ENCODE measurements at places on chromosomes 16 and 17. TPM values are rescaled to one million over a fixed set of nuclear protein-coding genes. Genes with fewer than 3 reads are reported as not detected.
A peak's percentile ranks its signal among the peaks of the same experiment; 100 is the strongest.

DNA sequence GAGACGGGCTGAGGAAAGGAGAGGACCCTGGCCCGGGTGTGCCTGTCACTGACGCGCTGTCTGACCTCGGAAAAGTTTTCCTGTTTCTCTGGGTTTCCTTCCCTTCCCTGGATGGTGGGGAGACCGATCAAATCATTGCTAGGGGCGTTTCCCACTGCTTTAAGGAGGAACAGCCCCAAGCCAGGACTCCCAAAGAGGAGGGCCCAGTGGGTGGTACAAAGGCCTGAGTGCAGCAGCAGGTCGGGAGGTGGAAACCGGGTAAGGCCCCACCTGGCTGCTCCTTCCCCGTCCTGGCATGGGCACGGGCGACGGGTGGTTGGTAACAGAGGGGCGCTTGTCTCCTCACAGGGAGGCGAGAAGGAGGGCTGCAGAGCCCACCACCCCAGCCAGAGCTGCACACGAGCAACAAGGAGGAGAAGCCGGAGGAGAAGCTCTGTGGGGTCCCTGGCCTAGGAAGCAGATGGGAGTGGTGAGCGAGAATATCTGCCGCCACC is 2.2 kb downstream of the SRL start:
- DNase-seq = no peak
- no peak overlapping the region for H3K4me3 ChIP-seq
- peaks cover 56% of the 10 kb centered on the region for H3K27me3 ChIP-seq
- no peak overlapping the region for H3K27ac ChIP-seq

GRCh38 chr16:10769381-10769780 is 25.7 kb downstream of the NUBP1 start:
- H3K27me3 ChIP-seq = no peaks in the 10 kb centered on the region
- H3K4me3 ChIP-seq = no peak overlapping the region
- peaks cover 34% of the 10 kb centered on the region for H3K4me1 ChIP-seq

- no peaks in the 10 kb centered on the region for H3K4me1 ChIP-seq
- no peak overlapping the region for H3K4me3 ChIP-seq
- H3K27ac ChIP-seq = no peak overlapping the region
- no peaks in the 10 kb centered on the region for H3K27me3 ChIP-seq
- no peaks in the 10 kb centered on the region for H3K36me3 ChIP-seq
These were observed 5.6 kb downstream of the GP2 start for GRCh38 chr16:20321671-20322070.

DNA sequence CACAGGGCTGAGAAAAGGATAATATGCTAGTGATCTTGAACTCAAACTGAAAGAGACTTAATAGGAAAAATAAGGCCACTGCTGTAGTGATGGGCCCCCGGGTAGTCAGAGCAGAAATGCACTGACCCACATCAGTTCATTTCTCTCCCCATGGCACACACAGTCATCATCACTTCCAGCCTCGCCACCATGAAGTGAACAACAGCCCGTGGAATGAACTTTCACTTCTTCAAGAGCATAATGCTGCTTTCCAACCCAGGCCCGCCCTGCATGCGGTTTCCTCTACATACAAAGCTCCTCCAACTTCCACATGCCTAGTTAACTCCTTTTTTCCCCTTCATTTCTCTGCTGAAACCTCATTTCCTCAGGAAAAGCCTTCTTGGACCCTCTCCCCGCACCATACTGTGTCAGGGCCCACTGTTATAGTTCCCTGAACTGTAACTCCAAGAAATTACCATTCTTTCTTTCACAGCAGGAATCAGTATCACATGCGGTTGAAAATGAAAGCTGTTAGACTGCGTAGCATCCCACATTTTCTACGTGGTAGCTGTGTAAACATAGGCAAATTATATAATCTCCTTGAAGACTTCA is 65.8 kb upstream of the SMIM36 start:
- H3K4me3 ChIP-seq = peak overlapping the region; percentile 35
- peaks cover 22% of the 10 kb centered on the region for H3K4me1 ChIP-seq
- H3K27me3 ChIP-seq = no peaks in the 10 kb centered on the region
- peak overlapping the region; percentile 75 for H3K27ac ChIP-seq
- DNase-seq = peak; percentile 6

DNA sequence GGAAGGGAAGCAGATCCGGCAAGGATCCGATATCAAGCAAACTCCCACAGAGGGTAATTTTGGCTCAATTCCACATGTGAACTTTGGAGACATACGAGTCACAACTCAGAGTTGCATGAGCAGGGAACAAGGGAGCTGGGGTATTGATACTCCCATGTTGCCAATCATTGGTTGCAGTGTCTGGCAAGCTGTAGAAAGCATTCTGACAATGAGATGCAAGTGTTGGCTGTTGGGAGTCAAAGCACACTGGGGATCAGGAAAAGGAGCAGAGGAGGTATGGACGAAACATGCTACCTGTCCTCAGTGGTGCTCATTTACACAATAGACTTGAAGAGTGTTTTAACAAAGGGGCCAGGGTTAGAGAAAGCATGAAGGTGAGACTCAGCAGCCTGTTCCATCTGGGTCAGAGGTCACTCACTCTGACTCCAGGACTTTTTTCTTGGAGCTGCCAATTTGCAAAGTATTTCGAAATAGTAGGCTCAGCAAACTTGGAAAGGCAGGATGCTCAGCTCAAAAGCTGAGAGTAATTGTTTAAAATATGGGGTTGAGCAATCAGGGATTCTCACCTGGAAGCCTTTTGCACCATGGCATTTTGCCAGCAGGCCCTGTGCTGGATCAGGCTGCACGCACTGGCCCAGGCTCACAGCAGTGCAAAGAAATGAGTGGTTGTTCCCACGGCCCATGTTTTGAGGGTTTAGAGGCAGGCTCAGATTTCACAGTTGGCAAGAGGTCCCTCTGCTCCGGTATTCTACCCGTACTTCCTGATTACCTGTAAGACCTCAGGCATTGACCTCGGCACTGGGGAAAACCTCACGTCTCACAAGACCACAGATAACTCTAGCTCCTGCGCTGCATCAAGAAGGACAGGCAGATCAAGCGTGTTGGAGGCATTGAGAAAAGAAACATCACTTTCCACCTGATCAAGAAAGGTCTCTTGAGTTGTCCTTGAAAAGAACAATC is 17.6 kb upstream of the NKD1 start:
- H3K4me1 ChIP-seq = no peaks in the 10 kb centered on the region
- H3K36me3 ChIP-seq = no peaks in the 10 kb centered on the region
- no peak for DNase-seq

GRCh38 chr17:50972577-50972976 is 106.4 kb upstream of the TOB1 start:
- H3K27me3 ChIP-seq = no peaks in the 10 kb centered on the region
- no peak overlapping the region for H3K4me3 ChIP-seq
- H3K4me1 ChIP-seq = peaks cover 7% of the 10 kb centered on the region
- no peak for DNase-seq
- no peaks in the 10 kb centered on the region for H3K36me3 ChIP-seq

- peaks cover 27% of the 10 kb centered on the region for H3K36me3 ChIP-seq
- H3K27ac ChIP-seq = no peak within 1 kb of the TSS
- no peaks in the 10 kb centered on the region for H3K27me3 ChIP-seq
These were observed at the start of gene FBXO39 for GRCh38 chr17:6775871-6776405. TSS of gene FBXO39 (plus strand) at chr17:6776215. CDS start at chr17:6779869, 3,654 bp downstream.

- no peak overlapping the region for H3K4me3 ChIP-seq
- peaks cover 5% of the 10 kb centered on the region for H3K4me1 ChIP-seq
- no peak overlapping the region for H3K27ac ChIP-seq
- no peak for DNase-seq
- no peaks in the 10 kb centered on the region for H3K27me3 ChIP-seq
These were observed 128.7 kb downstream of the C16orf78 start for GRCh38 chr16:49502136-49502881.

DNA sequence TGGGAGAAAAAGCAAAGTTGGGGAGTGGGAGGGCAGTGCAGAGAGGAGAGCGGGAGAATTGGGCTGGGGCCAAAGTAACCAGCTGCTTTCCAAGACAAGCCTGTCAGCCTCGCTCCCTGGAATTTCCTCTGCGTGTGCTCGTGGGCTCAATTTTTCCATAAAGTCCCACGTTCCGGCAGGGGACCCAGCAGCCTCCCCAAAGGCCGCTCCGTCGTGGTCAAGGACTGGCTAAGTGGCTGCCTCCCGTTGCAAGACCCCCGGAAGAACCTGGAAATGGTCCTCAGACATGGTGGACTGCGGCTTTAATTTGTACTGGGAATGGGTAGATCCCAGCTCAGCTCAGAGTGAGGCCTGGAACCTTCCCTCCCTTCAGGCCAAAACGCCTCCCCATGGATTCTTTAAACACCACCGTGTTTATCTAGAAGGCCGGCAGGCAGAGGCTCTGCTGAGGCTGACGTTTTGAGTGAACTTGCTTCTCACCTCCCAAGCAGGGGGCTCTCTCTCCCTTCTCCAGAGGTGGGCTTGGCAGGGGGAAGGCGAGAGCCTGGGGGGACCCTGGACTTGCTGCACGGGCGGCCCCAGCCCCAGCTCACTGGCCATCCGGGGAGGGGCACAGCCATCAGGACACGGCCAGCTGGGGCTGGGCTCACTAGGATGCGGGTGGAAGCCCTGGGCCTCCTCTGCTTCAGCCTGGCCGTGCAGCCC is 190.0 kb downstream of the C16orf95 start:
- no peaks in the 10 kb centered on the region for H3K4me1 ChIP-seq
- DNase-seq = no peak
- H3K36me3 ChIP-seq = no peaks in the 10 kb centered on the region
- H3K27me3 ChIP-seq = peaks cover 6% of the 10 kb centered on the region
- H3K27ac ChIP-seq = no peak overlapping the region

GRCh38 chr16:85261204-85261603 is 148.9 kb upstream of the CIBAR2 start:
- H3K27ac ChIP-seq = no peak overlapping the region
- no peaks in the 10 kb centered on the region for H3K27me3 ChIP-seq
- H3K4me1 ChIP-seq = peaks cover 4% of the 10 kb centered on the region
- DNase-seq = no peak
- no peak overlapping the region for H3K4me3 ChIP-seq

DNA sequence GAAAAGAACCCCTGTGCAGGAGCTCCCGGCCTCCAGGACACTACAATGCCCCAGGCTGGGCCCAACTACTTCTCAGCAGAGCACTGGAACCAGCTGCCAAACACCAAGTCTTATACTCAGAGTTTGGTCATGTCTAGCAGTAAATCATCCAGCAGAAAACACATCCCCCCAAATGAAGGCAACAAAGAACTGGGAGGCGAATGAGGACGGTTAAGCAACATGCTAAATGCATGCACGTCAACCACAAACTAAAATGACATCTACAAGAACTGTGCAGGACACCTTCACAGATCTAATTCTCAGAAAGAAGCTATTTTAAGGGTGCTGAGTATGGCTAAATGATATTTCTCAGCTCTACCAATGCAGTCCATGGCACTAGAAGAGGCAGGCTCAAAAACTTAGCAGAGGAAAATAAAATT is 7.6 kb upstream of the IRX5 start:
- peaks cover 4% of the 10 kb centered on the region for H3K4me1 ChIP-seq
- no peaks in the 10 kb centered on the region for H3K36me3 ChIP-seq
- H3K27me3 ChIP-seq = peaks cover 3% of the 10 kb centered on the region
- no peak for DNase-seq

GRCh38 chr17:79463421-79464317 is 147.2 kb downstream of the RBFOX3 start:
- H3K27ac ChIP-seq = no peak overlapping the region
- H3K4me1 ChIP-seq = no peaks in the 10 kb centered on the region
- DNase-seq = no peak
- no peak overlapping the region for H3K4me3 ChIP-seq
- H3K27me3 ChIP-seq = peaks cover 25% of the 10 kb centered on the region
- H3K36me3 ChIP-seq = no peaks in the 10 kb centered on the region

DNA sequence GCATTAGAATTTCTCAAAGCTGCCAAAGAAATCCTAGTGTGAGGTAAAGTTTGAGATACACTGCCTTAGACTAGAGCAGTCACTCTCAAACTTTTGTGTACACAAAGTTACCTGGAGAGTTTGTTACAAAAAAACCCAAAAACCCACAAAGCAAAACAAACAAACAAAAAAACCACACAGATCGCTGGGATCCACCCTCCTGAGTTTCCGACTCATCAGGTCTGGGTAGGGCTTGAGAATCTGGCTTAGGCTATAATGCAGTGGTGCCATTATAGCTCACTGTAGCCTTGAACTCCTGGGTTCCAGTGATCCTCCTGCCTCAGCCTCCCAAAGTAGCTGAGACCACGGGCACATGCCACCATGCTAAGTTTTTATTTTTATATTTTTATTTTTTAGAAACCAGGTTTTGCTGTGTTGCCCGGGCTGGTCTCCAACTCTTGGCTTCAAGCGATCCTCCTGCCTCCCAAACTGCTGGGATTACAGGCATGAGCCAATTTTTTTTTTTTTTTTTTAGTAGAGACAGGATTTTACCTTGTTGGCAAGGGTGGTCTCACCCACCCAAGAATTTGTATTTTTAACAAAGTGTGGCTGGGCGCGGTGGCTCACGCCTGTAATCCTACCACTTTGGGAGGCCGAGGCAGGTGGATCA is 22.3 kb upstream of the SMG1 start:
- no peaks in the 10 kb centered on the region for H3K27me3 ChIP-seq
- H3K4me3 ChIP-seq = no peak overlapping the region
- DNase-seq = no peak
- H3K4me1 ChIP-seq = no peaks in the 10 kb centered on the region

- no peaks in the 10 kb centered on the region for H3K27me3 ChIP-seq
- H3K27ac ChIP-seq = no peak overlapping the region
- peaks cover 3% of the 10 kb centered on the region for H3K4me1 ChIP-seq
- H3K36me3 ChIP-seq = no peaks in the 10 kb centered on the region
These were observed 454.9 kb downstream of the KCNJ2 start for GRCh38 chr17:70624211-70624610.

- no peak overlapping the region for H3K27ac ChIP-seq
- DNase-seq = no peak
- peaks cover 12% of the 10 kb centered on the region for H3K4me1 ChIP-seq
- no peak overlapping the region for H3K4me3 ChIP-seq
- no peaks in the 10 kb centered on the region for H3K27me3 ChIP-seq
These were observed 555.3 kb downstream of the MAF start for GRCh38 chr16:79045191-79045590.

DNA sequence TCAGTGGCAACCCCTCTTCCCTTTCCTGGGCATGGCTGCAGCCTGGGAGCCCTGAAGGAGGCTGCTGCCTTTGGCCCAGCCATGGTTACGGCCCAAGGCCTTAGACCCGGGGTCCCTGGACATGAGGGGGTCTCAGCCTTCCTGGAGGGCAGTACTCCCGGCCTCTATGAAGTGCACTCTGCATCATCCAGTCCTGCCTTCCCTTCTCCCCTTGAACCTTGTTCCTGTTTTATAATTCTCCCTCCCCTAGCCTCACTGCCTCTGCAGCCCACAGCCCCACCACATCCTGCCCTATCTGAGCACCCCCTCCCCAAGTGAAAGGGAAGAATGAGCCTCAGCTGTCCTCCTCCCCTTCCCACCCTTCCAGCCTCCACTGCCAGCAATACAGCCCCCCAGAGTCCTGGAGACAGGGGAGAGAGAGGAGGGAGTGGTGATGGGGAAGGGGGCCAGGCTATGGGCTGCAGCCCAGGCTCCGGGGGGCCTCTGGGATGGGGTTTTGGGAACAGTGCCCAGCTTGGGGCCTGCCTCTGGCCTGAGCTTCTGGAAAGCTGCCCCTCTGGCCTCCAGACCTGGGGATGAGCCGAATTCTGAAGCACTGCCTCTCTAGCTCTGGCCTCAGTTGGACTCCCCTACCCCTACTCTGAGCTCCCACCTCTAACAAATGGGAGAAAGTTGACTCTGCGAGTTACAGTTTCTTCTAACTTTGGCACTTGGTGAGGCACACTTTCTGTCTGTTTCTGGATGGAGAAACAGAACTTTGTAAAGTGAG is 7.6 kb downstream of the CCR7 start:
- no peaks in the 10 kb centered on the region for H3K27me3 ChIP-seq
- H3K36me3 ChIP-seq = peaks cover 74% of the 10 kb centered on the region
- H3K27ac ChIP-seq = peak overlapping the region; percentile 89
- no peak for DNase-seq
- peaks cover 51% of the 10 kb centered on the region for H3K4me1 ChIP-seq

Gene TMEM88
- total RNA-seq = 5.8 TPM

Gene B4GALNT2
- total RNA-seq = not detected

Gene HAS3
- 2.0 TPM for total RNA-seq

Gene PRAC2
- not detected for total RNA-seq

Gene PLEKHH3
- total RNA-seq = 2.5 TPM

Measured in T-cell (primary cell).